Caco-2 (cell line): ENCODE measurements at places on chromosomes 5 and 9.

DNA sequence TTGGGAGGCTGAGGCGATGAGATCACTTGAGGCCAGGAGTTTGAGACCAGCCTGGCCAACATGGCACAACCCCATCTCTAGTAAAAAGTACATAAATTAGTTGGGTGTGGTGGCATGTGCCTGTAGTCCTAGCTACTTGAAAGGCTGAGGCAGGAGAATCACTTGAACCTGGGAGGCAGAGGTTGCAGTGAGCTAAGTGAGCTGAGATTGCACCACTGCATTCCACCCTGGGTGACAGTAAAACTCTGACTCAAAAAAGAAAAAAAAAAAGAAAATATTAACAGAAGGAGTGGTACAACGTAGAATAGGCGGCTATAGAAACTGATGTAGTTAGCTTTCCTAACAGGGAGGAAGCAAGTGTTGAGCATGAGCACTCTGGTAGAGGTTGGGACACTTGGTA lies 59.9 kb downstream of the PBX3 start:
- peak; percentile 11 for DNase-seq

DNA sequence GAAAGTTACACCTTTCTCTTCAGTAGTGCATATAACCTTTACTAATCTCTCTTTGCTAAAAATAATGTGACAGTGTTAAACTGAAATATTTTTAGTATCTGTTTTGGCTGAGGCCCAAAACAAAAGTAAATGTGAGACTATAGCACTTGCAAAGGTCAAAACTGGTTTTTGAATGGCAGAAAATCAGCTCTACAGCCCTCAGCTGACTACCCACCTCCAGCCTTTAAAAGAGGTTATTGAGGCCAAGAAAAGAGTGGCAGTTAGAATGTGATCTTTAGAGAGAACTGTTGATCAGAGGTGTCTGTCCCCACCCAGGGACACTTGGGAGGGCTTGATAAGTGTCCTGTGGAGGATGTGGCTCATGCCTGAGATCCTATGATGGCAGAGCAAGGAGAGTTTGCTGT lies 30.9 kb downstream of the PRKACG start:
- DNase-seq: no peak

GRCh38 chr5:180343831-180344695 lies 9.1 kb downstream of the GFPT2 start:
- DNase-seq: peak; percentile 22

- DNase-seq: no peak
These were observed 7.1 kb upstream of the PLAC8L1 start for GRCh38 chr5:146112476-146112875.

GRCh38 chr5:158640593-158640980 lies 459.1 kb downstream of the EBF1 start:
- no peak for DNase-seq

DNA sequence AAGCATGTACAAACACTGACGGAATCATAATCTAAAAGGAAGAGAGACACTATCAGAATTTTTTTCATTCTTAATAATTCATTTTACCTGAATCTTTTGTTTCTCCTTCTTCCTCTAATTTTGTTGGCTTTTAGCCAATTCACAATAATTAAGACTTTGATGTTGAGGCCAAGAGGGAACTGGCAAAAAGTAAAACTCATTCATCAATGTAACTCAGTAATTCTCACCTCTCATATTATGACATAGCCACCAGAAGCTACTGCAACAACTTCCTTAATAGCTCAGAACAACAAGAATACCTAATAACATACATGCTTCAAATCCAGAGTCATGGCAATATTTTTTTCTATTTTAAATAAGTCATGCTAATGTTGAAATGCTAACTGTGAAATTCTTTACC lies 64.5 kb downstream of the MCTP1 start:
- no peak for DNase-seq

- DNase-seq: no peak
These were observed 422.7 kb downstream of the MTRR start for GRCh38 chr5:8291641-8292040.

- no peak for DNase-seq
These were observed 22.4 kb downstream of the ABITRAM start for GRCh38 chr9:108956631-108957026.

DNA sequence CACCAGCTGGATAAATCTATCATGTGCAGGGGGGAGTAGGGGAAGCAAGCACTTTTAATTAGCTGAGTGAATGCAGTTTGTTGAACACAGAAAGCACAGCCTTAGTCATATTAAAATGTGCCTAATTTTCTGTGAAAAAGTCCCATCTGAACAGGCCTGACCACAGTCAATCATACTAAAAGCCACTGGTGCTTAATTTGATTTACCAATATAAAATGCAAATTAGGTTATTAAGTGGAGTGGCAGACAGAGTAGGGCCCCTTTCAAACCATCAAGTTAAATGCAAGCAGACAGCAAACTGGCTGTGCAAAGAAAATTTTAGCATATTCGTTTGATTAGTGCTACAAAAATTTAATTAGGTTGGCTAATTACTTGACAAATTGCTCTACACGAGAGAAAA lies 176.1 kb downstream of the ISL1 start:
- DNase-seq: no peak

DNA sequence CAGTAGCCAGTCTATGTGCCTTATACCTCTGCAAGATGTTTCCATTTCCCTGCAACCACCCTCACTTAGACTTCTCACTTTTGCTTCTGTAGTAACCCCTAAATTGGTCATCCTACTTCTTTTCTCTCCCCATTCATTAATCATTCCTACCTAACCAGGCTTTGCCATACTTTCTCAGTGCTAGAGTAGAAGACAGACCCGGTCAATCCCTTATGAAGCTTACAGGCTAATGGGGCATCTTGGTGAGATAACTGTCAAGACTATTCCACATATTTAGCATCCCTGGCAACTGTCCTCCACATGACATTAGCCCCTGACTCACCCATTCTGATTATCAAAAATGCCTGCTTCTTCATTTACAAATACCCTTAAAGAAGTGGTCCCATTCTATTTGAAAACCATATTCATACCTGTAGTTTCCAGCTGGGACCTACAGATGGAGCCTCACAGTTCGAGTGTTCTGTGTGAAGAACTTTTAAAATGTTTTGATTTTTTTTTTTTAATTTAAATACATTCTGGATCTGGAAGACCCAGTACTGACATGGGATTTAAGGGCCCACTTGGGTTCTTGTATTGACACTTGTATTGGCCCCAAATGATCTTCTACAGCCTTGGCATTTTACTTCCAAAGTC lies 21.0 kb downstream of the F2RL2 start:
- no peak for DNase-seq
